ENCODE measurements at places on chromosomes 6 and 20.

- DNase-seq: no peak
Observed at GRCh38 chr6:130140084-130140483, 82.7 kb downstream of the SAMD3 start.

GRCh38 chr6:47787620-47788497, 6.0 kb downstream of the OPN5 start:
- no peak for DNase-seq

DNA sequence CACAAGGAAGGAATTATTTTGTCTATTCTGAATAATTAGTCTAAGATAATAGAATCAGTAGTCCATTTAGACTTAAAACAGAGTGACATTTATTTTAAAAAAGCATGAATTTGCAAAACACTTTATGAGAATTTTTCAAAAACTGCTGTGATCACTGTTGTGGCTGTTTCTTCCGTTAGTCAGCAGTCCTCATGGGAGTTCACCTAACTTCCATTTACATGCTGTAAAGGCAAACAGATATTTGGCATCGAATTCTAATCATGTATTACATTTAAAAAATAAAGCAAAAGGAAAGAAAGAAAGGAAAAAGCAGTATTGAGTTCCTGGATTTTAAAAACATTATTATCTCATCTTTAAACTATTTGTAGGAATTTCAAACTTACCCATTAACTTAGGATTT, 111.8 kb downstream of the MTHFD1L start:
- no peak for DNase-seq

GRCh38 chr6:162178666-162179065, 548.9 kb downstream of the PRKN start:
- no peak for DNase-seq

- no peak for DNase-seq
Observed at GRCh38 chr6:37006793-37007339, 1.4 kb downstream of the FGD2 start.

- no peak for DNase-seq
Observed at GRCh38 chr6:3561725-3562124, 104.9 kb upstream of the SLC22A23 start.

- no peak for DNase-seq
Observed at GRCh38 chr6:10407674-10408054, 7.2 kb downstream of the TFAP2A start.

DNA sequence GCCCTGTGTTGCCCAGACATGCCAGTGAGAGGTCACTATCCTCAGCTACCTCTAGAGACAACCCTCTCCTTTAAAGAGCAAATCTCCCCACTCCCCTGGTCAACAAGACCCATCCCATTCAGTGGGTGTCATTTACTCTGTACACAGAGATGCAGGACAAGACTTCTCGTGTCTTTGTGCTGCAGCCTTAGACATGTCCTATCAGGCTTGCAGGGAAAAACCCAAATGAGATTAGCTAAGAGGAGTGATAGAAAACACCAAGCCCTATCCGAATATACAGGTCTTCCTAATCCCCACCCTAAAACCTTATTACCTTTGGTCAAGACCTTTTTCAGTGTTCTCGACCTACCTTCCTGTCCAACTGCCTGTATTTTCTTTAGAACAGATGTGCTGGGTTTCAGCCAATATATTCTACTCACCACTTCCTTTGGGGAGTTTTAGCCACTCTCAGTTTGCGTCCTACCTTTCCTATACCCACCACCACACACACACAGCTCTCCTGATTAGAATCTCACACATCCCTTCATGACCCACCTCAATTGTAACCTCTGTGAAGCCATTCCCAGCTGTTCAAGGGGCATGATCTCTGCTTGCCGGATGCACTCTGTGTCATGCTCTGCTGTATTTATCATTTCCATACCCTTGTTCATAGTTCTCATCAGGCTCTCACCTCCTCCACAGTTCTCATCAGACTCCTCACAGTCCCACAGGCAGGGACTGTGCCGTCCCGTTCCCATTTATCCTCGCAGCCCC, 39.7 kb downstream of the TRAM2 start:
- DNase-seq: no peak

DNA sequence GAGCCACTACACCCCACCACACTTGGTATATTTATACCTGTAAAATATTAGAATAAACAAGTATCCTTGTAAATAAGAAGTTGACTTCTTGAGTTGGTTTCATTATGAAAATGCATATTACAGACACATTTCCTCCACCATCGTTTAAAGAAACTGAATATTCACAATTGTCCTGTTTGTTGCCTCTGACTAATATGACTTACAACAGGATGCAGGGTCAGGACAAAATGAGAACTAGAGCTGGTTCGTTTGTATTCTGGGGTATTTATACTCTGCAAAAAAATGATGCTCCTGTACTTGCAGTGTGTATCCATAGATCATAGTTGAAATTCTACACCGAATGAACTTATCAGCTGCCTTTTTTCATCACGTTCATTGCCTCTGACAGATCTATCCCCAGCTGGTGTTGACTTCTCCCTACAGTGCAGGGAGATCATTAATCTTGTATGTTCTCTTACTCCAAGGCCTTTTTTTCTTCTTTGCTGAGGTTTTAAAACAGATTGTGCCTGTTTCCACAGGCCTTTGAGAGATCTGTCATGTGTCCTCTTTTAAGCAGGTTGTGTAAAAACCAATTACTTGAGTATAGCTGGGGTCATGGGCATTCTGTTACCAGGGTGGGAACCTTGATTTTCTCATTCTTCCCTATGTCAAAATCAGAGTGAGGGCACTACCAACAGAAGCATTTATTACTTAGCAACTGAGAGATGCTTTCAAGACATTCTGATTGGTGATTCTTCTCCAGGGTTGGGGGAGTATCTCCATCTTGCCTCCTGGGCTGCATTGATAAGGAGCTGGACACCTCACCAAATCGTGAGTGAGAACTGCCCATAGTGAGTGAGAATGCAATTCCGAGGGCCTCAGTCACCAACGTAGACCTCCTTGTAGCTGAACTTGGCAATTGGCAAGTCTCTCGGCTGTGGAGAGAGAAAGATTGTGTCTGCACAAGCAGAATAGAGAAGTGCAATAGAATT, 78.8 kb upstream of the CD83 start:
- no peak for DNase-seq

- no peak for DNase-seq
Observed at GRCh38 chr20:9019833-9020232, 49.1 kb upstream of the PLCB4 start.

- DNase-seq: no peak
Observed at GRCh38 chr6:132725471-132725870, 11.6 kb upstream of the VNN1 start.

- DNase-seq: no peak
Observed at GRCh38 chr6:139402876-139403386, 28.5 kb upstream of the CITED2 start.

DNA sequence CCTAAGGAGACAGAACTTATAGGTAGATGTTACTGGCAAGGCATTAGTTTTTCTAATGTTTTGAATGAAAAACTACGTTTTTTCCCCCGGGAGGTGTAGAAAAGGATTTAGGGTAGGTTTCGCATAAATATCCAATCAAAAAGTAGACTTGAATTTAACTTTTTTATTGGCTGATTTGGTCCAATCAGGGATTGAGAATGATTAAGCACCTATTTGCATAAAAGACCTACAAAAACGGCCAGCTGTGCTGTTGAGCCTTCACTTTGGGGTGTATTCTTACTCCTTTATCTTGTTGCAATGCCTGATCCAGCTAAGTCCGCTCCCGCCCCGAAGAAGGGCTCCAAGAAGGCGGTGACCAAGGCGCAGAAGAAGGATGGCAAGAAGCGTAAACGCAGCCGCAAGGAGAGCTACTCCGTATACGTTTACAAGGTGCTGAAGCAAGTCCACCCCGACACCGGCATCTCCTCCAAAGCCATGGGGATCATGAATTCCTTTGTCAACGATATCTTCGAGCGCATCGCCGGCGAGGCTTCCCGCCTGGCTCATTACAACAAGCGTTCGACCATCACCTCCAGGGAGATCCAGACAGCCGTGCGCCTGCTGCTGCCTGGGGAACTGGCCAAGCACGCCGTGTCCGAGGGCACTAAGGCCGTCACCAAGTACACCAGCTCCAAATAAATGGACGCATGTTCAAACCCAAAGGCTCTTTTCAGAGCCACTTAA, 113.5 kb upstream of the BTN3A2 start:
- peak; percentile 31 for DNase-seq

GRCh38 chr20:35049776-35050352, 42.7 kb downstream of the TRPC4AP start:
- no peak for DNase-seq

DNA sequence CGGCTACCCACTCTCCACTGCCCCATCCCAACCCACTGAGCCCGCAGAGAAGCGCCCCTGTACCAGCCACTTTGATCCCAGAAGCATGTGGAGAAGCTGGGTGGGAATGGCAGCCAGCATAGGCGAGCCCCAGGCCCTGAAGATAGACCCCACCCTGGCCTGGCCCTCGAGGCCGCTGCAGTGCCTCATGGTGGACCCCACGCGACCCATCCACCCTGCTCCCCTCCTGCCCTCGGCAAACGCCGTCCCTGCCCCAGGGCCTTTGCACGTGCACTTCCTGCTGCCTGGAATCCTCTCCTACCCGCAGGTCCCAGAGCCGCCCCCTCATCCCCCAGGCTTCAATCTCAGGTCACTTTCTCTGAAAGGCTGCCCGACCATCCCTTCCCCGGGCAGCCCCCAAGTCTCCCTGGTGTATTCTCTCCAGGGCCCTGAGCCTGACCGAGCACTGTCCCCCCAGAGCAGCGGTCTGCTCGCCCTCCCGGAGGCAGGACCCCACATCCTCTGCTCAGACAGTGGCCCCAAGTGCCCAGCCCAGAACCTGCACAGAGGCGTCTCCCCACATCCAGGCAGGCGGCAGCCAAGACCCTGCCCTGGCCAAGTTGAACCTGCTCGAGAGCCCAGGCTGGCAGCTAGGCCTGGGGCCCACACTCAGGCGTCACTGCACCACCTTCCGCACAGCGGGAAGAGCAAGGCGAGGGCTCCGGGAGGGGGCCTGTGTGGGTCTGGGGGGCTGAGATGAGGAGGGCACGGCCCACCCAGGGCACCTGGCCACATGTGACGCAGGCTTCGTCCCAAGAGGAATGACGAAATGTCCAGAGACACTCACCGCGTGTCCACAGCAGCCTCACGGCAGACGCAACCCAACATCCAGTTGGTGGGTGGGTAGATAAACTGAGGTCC, 14.0 kb downstream of the KCNQ2 start:
- no peak for DNase-seq

DNA sequence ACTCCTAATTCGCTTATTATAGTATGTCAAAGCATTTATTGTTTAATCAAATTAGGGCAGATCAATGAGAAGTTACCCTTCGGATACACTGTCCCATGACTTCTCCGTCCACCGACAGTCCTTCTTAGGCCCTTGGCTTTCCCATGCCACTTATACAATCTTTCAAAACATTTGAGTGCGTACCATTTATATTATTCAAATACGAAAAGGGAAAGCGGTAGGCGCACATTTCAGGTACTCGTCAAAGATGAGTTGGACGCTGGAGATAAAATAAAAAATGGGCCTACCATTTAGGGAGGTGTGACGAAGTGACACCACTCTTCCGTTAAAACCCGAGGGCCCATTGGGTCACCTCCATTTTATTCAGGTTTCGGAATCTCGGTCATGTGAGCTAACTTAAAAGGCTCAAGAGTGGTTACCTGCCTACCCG, 542 bp upstream of the AFG1L start:
- no peak for DNase-seq

GRCh38 chr6:13303668-13304017, 24.7 kb downstream of the TBC1D7 start:
- DNase-seq: peak; percentile 5

DNA sequence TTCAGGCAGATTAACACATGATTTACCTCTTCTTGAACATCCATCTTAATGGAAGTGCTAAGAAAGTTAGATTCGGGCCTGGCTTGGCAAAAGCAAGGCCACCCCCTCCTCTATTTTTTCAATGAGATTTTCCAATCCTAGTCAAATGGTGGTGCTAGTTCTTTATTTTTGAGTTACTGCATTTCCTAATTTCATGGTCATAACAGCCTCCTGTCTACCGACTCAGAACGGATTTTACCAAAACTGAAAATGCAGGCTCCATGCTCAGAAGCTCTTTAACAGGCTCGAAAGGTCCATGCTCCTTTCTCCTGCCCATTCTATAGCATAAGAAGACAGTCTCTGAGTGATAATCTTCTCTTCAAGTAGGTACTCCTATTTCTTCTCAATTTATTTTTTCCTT, 117.2 kb upstream of the ESR1 start:
- DNase-seq: no peak

DNA sequence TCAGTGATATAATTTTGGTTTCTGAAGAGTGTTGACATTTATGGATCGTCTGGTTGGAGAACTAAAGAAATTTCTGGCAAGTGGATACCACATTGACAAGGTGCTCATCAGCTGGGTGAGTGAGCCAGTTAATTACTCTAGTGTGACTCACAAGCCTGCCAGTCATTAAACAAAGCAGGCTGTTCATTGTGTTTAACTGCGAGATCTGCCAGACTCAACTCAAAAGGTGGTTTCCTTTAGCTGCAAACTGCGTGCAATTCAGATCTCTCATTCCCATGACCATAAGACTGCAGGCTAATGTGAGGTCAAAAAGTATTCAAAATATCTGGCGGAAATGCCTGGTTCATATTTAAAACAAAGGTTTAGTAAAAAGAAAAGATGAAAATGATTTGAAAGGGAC, 32.5 kb upstream of the IYD start:
- no peak for DNase-seq

GRCh38 chr6:27290065-27290849, 21.8 kb downstream of the POM121L2 start:
- no peak for DNase-seq

DNA sequence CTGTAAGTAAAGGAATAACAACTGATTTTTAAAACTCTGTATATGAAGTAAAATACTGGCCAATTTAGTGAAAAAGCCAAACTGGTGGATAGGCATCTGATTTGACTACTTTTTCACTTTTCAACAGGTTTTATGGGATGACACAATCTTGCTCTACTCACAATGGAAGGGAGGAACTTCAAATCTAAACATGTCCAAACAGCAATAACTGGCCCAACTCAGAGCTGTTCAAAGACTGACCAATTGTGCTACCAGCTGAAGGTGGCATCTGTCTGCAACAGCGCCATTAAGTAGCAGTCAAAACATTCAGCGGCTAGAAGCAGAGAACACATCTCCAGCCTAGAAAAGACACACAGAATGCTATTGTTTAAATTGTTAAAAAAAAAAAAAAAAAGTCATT, 44.6 kb downstream of the SESN1 start:
- no peak for DNase-seq

DNA sequence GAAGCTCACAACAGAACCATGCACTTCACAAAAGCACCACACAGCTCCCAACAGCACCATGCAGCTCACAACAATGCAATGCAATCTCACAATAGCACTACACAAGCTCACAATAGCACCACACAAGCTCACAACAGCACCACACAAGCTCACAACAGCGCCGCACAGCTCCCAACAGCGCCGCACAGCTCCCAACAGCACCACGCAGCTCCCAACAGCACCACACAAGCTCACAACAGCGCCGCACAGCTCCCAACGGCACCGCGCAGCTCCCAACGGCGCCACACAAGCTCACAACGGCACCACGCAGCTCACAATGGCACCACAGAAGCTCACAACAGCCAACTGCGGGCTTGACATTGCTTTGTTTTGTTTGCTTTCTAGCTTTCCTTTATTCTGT, 198.1 kb downstream of the DLL1 start:
- no peak for DNase-seq

GRCh38 chr20:23279836-23280235, 70.8 kb upstream of the NXT1 start:
- no peak for DNase-seq
